ENCODE measurements at places on chromosomes 3 and 15.

DNA sequence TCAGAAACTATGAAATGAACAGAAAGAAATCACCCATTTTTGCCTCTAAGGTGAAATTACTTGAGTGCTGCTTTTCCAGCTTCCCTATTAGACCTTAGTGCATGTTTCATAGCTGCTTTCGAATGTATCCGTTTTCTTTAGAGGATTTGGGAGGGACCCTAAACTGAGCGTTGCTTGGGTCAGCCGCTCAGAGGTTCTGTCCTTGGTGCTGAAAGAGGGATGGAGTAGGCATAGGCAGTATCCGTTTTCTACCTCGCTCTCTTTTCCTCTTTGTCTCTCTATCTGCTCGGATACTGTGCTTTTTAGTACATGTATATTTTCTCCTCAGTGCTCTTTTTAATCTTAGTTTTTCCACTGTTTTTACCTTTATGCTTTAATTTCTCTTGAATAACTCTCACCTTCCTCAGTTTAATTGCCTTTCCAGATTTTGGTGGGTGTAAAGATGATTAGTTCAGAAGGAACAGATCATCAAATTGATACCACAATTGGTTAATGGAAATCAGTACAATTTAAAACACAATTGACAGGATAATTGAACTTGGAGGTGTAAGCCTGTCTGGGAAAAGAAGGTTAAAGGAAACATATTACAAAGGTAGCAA lies at the start of gene DRD3:
Gene DRD3, minus strand, starts transcription at position 283 of the 599 bp plus-strand sequence. CDS start 7,060 bp downstream, outside the sequence.
- no peak for DNase-seq

GRCh38 chr3:9703240-9703639 lies 393 bp upstream of the CPNE9 start:
- DNase-seq, result no peak

GRCh38 chr15:29396176-29396811 lies 126.7 kb upstream of the NSMCE3 start:
- no peak for DNase-seq

GRCh38 chr3:143382816-143383215 lies 263.2 kb downstream of the CHST2 start:
- DNase-seq, result no peak

- DNase-seq, result no peak
These were observed 8.0 kb downstream of the ESYT3 start for GRCh38 chr3:138442433-138442832.

DNA sequence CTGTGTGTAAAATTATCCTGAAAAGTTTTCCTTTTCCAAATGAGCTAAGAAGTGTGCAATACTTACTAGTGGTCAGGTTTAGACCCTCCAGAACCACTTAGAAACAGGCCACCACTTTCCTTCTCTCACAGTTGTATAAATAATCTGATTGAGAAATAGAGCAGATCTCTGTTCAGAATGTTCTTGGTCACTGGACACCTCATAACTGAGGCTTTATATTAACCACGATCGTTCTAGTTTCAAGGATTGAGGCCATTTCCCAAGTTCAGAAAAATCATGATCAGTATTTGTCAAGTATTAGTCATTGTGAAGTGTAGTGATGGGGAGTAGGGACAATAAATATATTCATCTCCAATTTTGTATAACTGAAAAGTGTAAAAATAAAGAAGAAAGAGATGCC lies 1.0 kb upstream of the MAP3K13 start:
- no peak for DNase-seq

- DNase-seq, result no peak
These were observed 12.1 kb downstream of the PCLAF start for GRCh38 chr15:64369078-64369607.

DNA sequence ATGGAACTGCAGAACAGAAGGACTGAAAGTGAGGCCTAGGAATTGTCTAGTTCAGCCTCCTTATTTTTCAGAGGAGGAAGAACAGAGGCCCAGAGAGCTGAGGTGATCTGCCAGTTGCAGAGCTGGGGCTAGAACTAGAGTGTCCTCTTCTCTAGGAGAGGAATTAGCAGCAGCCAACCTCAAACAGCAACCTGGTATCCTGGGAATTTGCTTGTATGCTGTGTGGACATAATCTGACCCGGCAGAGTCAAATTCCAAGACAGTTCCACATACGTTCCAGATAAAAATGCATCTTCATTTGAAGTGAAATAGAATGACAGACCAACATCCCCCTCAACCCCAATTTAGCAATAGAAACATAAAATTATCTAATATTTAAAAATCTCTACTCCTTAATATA lies 13.5 kb upstream of the TSC22D2 start:
- DNase-seq, result no peak

DNA sequence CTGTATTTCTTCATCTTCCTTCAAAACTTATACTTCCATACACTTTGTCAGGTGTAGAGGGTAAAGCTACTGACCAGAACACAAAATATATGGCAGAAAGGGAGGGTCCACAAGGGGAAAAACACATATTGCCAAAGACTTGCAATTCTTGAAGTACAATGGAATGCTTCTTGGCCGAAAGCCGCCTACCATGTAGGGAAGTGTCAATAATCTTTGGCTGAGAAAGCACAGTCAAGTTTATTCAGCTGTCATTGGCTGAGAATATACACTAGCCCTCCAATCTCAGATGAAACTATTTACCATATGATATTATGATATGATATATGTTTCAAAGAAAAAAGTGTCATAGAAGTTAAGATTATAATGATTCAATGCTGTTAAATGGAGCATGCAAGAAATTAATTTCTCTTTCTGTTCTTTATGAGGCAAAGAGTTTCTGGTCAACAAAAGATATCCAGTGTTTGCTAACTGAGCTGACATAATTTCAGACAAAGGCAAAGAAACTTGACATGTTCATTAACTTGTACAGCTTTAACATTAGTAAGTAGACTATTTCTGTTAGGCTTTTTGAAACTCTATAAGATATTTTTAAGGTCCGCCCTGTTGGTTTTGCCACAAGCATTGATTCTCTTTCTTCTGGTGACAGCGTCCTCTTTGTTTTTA lies 89.0 kb upstream of the LPP start:
- DNase-seq, result no peak

- no peak for DNase-seq
These were observed 51.5 kb upstream of the UBP1 start for GRCh38 chr3:33491721-33492120.

GRCh38 chr15:76196269-76197231 lies 114.7 kb downstream of the ETFA start:
- DNase-seq, result no peak

GRCh38 chr3:174596447-174596982 lies 262.6 kb upstream of the NAALADL2 start:
- DNase-seq, result no peak

- no peak for DNase-seq
These were observed 6.1 kb upstream of the PCSK6 start for GRCh38 chr15:101495334-101496197.

DNA sequence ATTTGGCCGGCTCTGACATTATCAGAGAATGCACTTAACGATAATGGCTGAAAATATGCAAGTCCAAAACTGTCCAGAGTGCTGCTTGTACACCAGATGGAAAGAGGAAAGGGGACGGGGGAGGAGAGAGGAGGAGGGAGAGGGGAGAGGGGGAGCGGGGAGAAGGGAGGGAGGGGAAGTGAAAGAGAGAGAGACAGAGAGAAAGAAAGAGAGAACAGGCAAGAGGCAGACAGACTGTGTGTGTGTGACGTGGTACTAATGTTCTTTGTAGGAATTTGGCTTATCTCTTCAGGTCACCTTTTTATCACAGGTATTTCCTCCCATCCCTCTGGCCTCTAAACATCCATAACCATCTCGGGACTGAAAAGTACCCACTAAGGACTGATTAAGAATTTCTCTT lies 75.1 kb upstream of the LMOD3 start:
- no peak for DNase-seq

- no peak for DNase-seq
These were observed 121.6 kb downstream of the TMEM108 start for GRCh38 chr3:133159498-133160475.

- DNase-seq, result no peak
These were observed 2.2 kb downstream of the RPSA start for GRCh38 chr3:39408493-39409372.

- DNase-seq, result no peak
These were observed 4.3 kb upstream of the MTFMT start for GRCh38 chr15:65033659-65034269.

GRCh38 chr3:128745742-128746141 lies 19.8 kb downstream of the RAB7A start:
- DNase-seq, result no peak

GRCh38 chr3:134459562-134459961 lies 26.2 kb downstream of the ANAPC13 start:
- DNase-seq, result no peak

GRCh38 chr15:70199540-70200410 lies 102.1 kb upstream of the TLE3 start:
- no peak for DNase-seq

DNA sequence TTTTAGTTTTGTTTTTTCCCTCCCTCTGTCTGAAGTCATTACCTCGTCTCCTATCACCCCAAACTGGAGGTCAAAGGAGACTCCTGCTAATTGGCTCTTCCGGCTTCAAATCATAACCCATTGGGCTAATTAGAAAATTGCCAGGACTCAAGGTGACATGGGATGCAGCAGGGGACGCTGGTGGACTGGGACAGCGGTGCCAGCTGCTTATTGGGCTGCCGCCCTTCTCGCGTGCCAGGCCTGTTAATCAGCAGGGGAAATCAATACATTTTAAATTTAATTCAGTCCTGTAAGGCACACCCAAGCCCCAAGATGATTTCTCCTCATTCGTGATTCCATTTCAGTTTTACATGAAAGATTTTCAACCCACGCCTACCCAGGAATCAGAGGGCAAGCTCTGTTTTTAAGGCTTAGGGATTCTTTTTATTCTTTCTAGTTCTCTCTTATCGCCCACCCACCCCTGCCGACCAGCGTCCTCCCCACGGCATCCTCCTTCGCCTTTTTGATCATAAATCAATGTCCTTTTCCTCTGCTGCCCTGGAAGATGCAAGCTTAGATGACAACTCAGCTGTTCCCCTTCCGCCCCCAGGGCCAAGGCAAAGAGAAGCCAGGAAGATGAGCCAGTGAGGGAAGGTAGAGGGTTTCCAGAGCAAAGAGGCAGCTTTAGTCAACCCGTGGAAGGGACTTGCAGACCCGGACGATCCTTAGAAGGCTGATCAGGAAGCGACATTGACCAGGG lies 329.6 kb downstream of the UACA start:
- DNase-seq, result no peak

- peak; percentile 50 for DNase-seq
These were observed 43.9 kb downstream of the THBS1 start for GRCh38 chr15:39624806-39625205.

DNA sequence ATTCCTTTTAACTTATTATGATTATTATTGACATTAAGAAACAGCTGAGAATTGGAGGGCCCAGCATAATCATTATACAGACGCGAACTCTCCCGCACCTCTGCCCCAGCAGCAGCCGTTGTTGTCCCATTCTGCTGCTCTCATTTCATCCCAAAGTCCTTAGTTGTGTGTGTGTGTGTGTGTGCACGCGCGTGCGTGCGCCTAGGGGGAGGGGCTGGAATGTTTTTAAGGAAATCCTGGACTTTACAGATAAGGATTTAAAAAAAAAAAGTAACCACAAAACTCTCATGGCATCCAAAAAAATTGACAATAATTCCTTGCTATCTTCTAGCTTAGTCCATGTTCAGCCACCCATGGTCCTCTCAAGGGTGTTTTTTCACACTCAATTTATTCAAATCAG lies 134.2 kb downstream of the WNT7A start:
- DNase-seq, result no peak

GRCh38 chr15:64009241-64009640 lies 37.0 kb downstream of the DAPK2 start:
- DNase-seq, result no peak

DNA sequence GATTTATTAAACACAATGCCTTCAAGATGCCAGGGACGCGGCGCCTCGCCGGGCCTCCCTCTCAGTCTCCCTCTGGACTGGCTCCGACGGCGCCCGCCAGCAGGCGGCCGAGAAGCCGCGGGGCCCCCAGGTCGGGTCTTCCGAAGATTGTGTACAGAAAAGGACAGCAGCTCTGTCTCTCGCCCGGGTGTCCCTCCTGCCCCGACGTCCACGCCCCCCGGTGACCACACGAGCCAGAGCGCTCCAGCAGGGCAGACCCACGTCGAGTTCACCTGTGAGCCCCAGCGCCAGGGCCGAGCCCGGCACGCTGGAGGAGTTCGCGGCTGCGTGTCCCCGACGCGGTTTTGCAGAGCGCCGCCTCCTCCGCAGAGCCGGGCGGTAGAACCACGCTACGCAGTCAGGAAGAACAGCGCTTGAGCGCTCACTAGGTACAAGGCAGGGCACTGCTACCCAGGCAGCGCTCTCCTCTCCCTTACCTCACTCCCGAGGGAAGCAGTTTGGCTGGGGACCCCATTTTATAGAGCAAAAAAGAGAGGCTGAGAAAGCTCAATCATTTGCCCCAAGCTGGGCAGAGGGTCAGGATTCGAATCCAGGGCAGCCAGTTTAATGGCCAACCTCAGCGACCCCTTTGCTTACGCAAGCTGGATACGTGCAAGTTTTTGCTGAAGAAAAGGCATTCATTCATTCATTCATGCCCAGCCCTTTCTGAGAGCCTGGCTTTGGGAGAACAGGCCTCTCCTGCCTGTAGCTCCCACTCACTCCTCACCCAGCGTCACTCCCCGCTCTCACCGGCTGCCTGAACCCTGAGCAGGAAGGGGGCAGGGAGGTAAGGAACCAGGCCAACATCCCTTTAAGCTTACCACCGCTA lies 3.0 kb upstream of the TLE3 start:
- DNase-seq, result no peak

GRCh38 chr3:149356044-149356592 lies 21.3 kb downstream of the TM4SF1 start:
- no peak for DNase-seq

GRCh38 chr3:77380136-77380535 lies 340.2 kb downstream of the ROBO2 start:
- no peak for DNase-seq

DNA sequence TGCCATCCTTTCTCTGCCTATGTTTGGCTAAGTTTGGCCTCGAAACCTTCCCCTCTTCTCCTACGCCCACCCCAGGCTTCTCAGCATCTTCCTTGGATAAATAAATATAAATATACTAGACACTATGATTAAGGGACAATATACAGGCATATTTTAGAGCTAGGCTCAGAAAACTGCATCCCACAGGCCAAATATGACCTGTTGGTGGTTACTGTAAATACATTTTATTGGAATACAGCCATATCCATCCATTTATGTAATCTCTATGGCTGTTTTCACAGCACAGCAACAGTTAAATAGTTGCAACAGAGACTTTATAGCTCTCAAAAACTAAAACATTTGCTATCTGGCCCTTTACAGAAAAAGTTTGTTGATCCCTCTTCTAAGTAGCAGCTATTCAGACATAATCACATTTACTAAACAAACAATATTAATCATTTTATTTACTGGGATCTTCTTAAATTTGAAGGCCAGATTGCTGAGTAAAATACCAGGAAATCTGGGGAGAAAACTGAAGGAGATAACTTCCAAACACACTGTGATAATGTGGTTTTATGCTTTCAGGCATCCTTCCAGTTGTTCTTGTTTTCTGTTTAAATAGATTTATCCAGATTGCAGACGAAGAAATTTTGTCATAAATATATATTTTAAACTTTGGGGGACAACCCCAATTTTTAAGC lies 269.7 kb upstream of the THRB start:
- DNase-seq, result no peak

DNA sequence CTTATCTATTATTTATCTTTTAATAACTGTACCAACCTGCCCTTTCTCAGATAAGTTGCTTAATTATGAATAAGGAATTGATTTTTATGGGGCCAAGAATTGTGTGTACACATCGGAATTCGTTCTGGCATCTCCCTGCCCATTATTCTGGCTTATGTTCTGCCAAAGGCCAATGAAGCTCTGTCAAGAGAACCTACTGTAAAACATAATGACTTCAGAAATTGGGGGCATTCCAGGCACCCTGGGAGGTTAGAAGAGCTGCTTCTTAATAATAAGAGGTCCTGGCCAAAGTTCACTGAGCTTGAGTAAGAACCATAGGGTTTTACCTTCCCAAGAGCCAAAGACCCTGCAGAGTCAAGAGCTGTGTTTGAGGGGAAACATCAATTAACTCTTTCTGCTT lies 261.7 kb downstream of the SLC9A9 start:
- DNase-seq, result no peak

All from activated CD8-positive, alpha-beta memory T cell treated with anti-CD3 and anti-CD28 coated beads for 4 hours (primary cell).